ENCODE measurements at places on chromosomes 3 and 15.

- no peak for DNase-seq
Observed at GRCh38 chr15:87490666-87491065, 765.9 kb downstream of the NTRK3 start.

DNA sequence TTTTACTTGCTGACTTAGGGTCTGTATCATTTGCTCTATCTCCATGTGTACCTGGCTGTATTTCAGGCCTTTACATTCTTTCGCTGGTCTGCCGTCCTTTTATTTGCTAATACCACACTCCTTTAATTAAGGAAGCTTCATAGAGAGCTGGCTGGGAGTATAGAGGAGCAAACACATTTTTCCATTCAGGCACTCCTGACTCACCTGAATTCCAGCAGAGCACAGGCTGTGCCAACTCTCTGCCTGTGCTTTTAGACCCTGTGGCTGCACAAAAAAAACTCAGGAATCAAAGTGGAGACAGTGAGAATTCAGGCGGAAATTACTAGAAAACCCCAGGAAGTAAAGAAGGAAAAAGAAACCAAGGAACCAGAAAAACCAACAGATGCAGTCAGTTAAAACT lies 29.0 kb upstream of the ATP10A start:
- no peak for DNase-seq

GRCh38 chr15:49888323-49888693 lies 230.7 kb downstream of the ATP8B4 start:
- DNase-seq = no peak

DNA sequence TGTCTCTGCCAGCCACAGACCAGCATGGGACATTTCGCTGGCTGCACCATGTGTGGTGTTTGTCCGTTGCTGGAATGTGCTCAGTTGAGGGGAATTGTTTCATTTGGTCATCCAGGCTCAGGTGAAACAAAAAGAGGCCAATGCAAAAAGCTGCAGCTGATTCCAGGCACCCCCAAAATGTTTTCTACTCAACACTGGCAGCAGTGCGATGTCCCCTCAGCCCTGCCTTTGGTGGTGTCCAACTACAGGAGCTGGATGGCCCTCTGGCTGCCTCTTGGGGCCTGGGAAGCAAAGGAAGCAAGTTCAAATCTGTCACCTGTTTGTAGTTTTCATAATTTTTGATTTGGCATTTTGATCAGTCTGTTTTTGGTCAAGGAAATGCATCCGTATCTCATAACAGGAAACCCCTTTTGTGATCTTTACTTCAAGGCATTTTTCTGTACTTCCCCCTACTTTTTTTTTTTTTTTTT lies 141.8 kb downstream of the EEFSEC start:
- DNase-seq = no peak

DNA sequence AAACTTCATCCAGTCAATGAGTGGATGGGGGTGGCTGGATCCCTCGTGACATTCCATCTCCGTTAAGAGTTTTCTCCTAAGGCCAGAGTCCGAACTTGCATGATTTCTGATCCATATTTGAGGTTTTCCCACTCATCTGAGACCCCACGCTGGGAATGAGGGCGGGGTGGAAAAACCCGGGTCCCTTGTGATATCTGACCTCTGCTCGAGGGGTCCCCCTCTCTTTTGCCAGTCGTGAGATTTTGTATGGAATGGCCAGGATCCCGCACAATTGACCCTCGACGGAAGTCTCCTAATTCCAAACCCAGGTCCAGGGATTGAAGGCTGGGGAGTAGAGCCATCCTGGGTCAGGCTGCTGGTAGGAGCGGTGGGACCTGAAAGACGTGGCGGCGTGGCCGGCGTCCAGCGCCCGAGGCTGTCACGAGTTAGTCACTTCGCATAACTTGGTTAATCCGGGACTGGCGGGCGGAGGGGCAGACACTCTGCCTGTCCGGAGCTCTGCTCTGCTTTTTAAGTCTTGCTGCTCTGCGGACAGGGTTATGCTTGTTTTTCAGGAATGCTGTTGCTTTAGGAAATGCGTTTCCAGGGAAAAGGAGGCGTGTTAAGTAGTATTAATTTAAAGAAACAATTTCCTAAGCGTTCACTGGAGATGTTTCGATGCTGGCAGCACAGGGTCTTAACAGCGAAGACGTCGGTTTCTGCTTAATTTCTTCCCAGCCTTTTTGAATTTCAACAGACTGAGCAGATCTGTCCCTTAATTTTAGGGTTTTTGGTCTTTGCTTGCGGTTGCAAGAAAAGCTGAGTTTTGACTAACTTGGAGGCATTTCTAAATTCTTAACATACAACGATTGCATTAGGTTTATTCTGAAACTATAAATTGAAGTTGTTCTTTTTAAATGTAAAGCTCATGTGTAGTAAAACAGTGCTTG lies 69.7 kb upstream of the LRRFIP2 start:
- no peak for DNase-seq

DNA sequence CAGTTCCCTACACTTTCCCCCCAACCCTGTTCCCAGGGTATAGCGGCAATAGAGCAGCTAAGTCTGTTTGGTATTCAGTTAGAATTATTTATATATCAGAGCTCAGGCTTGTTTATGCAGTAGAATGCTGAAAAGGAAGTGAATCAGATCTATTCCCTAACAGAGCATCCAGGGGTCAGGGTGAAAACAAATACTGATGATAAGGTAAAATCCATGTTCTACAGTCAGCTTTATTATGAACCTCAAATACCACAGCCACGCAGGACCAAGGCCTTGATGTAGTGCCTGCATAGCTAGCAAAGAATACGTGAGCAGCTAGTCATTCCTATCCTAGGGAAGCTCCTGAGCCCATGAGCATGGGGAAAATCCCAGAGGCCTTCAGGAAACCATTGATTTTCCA lies 229.7 kb upstream of the ICE2 start:
- no peak for DNase-seq

- DNase-seq = no peak
Observed at GRCh38 chr3:53151465-53151864, 9.5 kb upstream of the PRKCD start.

DNA sequence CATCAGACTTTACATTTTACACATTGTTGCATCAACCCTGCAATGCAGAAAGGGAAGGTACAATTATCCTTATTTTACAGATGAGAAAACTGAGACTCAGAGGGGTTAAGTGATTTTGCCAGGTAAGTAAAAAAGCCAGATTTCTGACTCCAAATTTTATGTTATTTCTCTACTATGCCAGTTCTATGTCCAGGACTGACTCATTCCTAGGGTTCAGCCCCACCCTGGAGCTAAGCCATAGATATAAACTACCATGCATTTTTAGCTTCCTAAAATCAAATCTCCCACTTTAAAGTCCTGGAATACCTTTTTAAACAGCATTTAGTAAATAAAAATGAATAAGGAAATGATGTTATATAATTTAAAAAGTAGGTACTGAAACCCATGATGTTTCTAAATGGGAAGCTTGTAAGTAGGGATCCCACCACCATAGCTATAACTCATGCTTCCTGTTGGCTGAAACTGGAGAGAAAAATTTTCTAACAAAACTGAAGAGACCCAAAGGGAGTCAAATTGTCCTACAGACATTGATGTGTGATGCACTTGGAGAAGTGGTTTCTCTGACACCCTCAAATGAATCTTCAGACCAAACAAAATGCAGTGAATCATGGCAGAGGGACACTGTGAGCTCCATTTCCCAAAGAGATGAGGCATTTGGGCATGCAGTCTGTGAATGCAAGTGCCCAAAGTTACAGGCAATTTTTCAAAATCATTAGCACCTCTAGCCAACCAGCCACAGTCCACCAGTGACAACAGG lies 301.7 kb upstream of the UMPS start:
- no peak for DNase-seq

- DNase-seq = no peak
Observed at GRCh38 chr3:122246199-122246598, 62.7 kb downstream of the CASR start.
